Upper lobe of left lung (tissue), 6 donors: ENCODE measurements at places on chromosomes 3 and 15. TPM values are rescaled to one million over a fixed set of nuclear protein-coding genes. Genes with fewer than 3 reads are reported as not detected.
A peak's percentile ranks its signal among the peaks of the same experiment; 100 is the strongest.

The SLCO2A1 gene
- total RNA-seq: 308 TPM

The CERS3 gene
- total RNA-seq: not detected

The TTLL13 gene
- total RNA-seq: 0.49 TPM

GRCh38 chr15:50137330-50137761, 18.3 kb upstream of the ATP8B4 start:
- no peak for DNase-seq
- no peak overlapping the region for H3K4me3 ChIP-seq
- no peaks in the 10 kb centered on the region for H3K4me1 ChIP-seq
- H3K27me3 ChIP-seq: no peaks in the 10 kb centered on the region
- no peak overlapping the region for H3K27ac ChIP-seq

DNA sequence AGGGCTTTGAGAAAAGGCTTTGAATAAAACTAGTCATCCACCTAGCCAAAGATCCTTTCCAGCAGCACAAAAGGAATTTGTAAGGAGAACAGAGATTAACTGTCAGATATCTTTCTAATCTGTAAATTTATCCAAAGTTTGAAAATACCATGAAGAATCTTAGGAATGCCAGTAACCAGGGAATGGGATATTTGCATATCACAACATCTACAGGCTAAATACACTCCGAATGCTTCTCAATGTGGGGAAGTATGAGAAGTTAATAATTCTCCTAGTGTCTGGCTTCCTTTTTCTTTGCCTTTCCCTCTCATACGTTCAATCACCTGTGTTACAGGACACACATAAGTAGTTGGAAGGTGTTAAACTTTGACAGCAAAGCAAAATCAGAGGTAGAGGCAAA, 7.8 kb downstream of the ANAPC13 start:
- no peaks in the 10 kb centered on the region for H3K27me3 ChIP-seq
- H3K27ac ChIP-seq: peak overlapping the region; percentile 73
- H3K36me3 ChIP-seq: peaks cover 33% of the 10 kb centered on the region
- DNase-seq: no peak
- no peak overlapping the region for H3K4me3 ChIP-seq

- no peaks in the 10 kb centered on the region for H3K27me3 ChIP-seq
- H3K27ac ChIP-seq: no peak overlapping the region
- H3K36me3 ChIP-seq: peaks cover 36% of the 10 kb centered on the region
- peak; percentile 71 for DNase-seq
- peaks cover 24% of the 10 kb centered on the region for H3K4me1 ChIP-seq
Observed at GRCh38 chr15:79314811-79315210, 3.9 kb downstream of the TMED3 start.

- H3K36me3 ChIP-seq: no peaks in the 10 kb centered on the region
- no peak overlapping the region for H3K27ac ChIP-seq
- no peaks in the 10 kb centered on the region for H3K4me1 ChIP-seq
- H3K4me3 ChIP-seq: no peak overlapping the region
- DNase-seq: no peak
Observed at GRCh38 chr15:32119694-32120330, 89.5 kb downstream of the CHRNA7 start.

- H3K4me3 ChIP-seq: no peak overlapping the region
- no peaks in the 10 kb centered on the region for H3K36me3 ChIP-seq
- no peaks in the 10 kb centered on the region for H3K4me1 ChIP-seq
- no peak for DNase-seq
Observed at GRCh38 chr15:25742041-25742730, 120.9 kb downstream of the ATP10A start.

GRCh38 chr3:191499307-191500080, 38.5 kb downstream of the PYDC2 start:
- no peaks in the 10 kb centered on the region for H3K4me1 ChIP-seq
- no peaks in the 10 kb centered on the region for H3K36me3 ChIP-seq
- H3K27me3 ChIP-seq: no peaks in the 10 kb centered on the region
- no peak for DNase-seq
- H3K4me3 ChIP-seq: no peak overlapping the region

DNA sequence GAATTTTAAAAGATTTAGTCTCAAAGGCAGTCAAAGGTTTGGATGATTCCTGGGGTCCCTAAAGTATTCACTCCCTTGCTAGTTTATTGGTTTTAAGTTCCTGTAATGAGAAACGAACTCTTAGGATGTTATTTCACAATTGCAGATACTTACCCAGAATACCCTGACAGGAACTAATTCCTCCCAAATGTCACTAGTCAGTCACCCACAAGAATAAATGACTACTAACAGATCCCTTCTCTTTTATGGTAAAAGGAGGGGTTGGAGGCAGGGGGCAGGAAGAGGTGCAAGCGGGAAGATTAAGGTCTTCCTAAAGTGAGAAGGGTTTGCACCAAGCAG, 174.2 kb upstream of the SLC2A2 start:
- no peaks in the 10 kb centered on the region for H3K27me3 ChIP-seq
- no peaks in the 10 kb centered on the region for H3K36me3 ChIP-seq
- DNase-seq: no peak
- no peak overlapping the region for H3K4me3 ChIP-seq
- H3K4me1 ChIP-seq: peaks cover 7% of the 10 kb centered on the region
